ENCODE measurements at places on chromosomes 3 and 15.

- DNase-seq: no peak
Measured at GRCh38 chr3:193942516-193943055, 193.4 kb upstream of the HES1 start.

DNA sequence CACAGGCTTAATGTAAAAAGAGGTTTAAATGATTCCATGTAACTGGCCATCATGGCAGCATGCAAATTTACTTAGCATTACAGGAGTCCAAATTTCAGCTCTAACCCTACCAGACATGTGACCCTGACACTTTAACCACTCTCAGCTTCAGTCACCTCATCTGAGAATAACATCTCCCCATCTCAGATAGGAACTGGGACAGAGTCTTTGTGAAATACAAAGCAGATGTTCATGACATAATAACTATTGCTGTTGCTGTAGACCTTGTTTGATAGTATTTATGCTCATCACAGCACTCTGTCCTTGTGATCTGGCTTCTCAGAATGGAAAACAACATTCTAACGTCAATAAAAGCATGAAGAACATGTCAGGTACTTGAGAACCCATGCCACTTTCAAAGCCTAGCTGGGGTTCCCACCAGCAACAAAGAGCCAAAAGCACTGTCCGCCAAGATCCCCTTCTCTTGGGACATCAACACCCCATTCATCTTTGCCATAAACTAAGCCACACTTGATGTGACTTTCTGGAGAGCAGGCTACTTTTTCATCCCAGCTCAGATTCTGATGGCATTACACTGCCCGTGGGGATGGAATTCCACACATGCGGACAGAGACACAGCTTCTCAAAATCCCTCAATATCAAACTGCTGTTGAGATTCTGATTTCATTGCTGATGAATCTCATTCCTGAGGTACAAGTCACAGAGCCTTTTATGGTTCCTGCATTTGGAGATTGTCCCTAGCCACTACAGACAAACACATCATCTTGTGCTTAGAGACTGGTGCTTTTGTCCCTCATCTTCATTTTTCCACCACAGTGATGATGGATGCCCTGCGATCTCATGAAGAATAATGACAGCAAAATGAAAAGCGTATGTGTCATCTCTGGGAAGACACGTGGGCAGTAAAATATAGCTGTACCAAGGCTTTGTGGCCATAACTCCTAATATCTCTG lies 202.7 kb downstream of the TNIK start:
- no peak for DNase-seq

GRCh38 chr3:21508246-21508645 lies 242.8 kb downstream of the ZNF385D start:
- no peak for DNase-seq

DNA sequence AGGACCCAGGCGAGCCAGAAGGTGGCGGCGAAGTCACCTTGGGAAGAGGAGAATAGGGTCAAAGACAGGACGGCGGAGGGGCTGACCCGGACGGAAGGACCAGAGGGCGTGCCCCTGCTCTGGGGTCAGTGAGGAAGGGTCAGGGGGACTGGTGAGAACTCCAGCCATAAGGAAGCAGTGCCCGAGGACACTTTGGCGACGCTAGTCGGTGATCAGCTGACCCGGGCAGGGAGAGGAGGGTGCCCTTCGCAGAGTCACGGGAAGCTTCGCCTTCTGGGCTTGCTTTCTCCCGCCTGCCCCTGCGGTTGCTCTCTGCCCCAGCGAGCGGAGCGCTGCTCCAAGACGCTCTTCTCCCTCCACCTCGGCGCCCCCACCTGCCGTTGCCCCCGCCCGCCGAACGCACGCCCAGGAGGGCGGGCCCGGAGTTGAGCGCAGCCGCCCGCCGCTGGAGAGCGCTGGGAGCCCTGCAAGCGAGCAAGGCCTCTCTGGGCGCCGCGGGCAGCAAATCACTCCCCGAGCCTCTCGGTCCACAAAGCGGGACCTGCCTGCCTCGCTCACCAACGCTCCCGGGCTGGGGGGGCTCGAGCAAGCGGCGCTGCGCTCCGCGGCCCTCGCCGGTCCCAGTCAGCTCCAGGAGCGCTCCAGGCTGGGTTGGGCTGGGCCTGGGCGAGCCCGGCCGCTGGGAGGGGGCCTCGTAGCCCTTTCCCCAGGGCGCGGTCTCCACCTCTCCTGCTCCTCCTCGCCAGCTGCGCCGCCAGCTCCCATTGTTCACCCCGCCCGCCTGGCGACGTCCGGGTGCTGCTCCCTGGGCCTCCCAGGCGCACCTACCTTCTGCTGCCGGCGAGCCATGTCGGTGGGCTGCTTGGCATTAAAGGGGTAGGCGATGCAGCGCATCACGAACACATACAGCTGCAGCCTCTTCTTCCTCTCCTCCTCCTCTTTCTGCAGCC lies 1.2 kb downstream of the CADPS start:
- DNase-seq: no peak

GRCh38 chr3:178306432-178307115 lies 229.7 kb upstream of the KCNMB2 start:
- no peak for DNase-seq

- DNase-seq: no peak
Measured at GRCh38 chr3:52859686-52860423, 25.0 kb upstream of the MUSTN1 start.

GRCh38 chr3:35790764-35791163 lies 151.4 kb downstream of the ARPP21 start:
- no peak for DNase-seq

DNA sequence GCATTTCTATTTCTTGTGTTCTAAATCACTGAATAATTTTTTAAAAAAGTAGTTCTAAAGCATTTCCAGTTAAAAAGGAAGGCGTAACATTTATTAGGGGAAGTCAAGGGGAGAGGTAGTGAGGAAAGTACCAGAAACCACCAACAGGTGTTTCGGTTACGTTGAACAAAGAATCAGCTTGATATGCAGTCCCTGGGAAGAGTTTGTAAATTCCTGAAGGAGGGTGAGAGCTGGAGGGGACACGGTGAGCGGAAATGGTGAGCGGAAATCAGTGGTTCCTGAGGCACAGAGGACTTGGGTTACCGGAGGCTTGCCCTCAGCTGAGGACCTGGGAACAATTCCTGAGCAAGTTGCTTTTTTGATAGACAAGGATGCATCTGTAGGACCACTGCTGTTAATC lies 17.8 kb downstream of the MAP2K1 start:
- DNase-seq: no peak

Data from thymus (tissue), 14 donors.